ENCODE measurements at places on chromosomes 3 and 15.
A peak's percentile ranks its signal among the peaks of the same experiment; 100 is the strongest.

GRCh38 chr15:65460741-65461347 is 38.1 kb upstream of the IGDCC4 start:
- no peak for DNase-seq

GRCh38 chr15:79948761-79949160 is 22.2 kb downstream of the BCL2A1 start:
- DNase-seq = no peak

- peak; percentile 10 for DNase-seq
Measured at GRCh38 chr3:58568572-58569286, 8.5 kb downstream of the FAM107A start.

DNA sequence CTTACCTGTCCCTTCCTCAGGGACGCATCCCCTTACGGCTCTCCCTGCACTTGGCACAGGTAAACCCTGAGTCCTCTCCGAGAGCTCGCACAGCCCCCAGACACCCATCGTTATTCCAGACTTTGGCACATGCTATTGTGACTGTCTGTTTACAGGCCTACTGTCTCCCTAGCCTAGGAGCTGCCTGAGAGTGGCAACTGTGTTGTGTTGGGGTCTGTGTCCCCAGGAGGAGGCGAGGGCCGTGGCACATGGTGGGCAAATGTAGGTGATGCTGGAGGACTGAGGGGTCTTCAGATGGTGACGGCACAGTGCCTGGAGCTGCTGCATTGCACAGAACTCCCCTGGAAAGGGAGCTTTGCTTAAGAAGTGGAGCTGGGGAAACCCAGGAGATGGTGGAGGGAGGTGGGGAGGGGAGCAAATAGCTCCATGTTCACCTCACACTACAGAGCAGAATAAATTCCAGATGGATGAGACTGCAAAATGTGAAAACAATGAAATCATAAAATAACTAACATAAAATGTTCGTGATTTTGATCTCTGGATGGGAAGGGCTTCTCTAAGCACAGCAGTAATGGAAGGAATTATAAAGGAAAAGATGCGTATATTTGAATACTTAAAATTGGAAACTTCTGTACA is 96.5 kb downstream of the SMAD6 start:
- DNase-seq = no peak

DNA sequence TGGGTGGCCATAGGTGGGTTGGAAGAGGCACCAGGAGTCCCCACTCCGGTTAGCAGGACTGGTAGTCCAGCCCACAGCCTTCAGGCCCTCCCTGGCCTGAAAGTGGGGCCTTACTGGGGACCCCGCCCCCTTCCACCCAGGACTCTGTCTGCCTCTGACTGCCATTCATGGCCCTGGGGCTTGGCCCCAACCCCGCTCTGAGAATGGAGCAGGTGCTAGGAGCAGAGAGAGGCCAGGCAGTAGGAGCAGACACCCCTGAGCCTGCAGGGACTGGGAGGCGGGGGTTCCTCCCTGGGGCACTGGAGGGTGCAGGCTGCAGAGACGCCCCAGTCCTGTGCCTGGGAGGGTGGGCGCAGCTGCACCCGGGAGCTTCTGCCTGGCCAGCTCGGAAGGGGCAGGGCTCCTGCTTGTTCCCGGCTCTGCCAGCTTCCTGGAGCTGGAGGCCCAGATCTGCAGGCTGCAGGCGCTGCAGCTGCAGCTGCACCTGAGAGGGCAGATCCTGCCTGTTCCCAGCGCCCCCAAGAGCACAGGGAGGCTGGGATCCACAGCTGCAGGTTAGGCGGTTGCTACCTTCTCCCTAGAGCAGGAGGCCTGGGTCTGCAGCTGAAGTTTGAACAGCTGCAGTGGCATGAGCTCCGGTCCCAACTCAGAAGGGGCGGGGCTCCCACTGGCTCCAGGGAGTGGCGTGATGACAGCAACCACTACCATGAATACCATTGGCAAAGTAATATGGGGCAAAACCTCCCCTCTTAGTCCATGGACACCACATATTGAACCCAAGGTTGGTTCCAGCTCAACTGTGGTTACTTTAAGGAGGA is 194.7 kb downstream of the SQOR start:
- DNase-seq = no peak

GRCh38 chr3:38126121-38126892 is 10.6 kb downstream of the ACAA1 start:
- no peak for DNase-seq

GRCh38 chr15:76993114-76993725 is 1.7 kb upstream of the PSTPIP1 start:
- no peak for DNase-seq

- no peak for DNase-seq
Measured at GRCh38 chr3:147367676-147368075, 38.7 kb downstream of the ZIC4 start.

GRCh38 chr3:188310270-188310710 is 156.3 kb downstream of the LPP start:
- DNase-seq = no peak

DNA sequence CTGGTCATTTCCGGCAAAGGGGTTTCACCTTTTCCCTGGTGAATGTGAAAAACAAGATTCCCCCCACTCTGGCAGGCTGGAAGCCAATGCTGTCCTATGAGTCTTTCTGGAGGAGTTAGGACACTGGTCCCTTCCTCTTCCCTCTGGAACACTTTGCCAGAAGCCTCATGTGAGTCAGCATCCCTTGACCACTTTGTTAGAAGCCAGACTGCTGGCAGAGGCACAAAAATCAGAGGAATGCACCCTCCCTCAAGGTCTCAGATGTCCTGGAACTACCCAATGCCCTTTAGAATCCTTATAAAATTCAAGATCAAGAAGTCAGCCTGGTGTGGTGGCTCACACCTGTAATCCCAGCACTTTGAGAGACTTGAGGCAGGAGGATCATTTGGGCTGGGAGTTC is 26.6 kb downstream of the ITGB5 start:
- DNase-seq = no peak

DNA sequence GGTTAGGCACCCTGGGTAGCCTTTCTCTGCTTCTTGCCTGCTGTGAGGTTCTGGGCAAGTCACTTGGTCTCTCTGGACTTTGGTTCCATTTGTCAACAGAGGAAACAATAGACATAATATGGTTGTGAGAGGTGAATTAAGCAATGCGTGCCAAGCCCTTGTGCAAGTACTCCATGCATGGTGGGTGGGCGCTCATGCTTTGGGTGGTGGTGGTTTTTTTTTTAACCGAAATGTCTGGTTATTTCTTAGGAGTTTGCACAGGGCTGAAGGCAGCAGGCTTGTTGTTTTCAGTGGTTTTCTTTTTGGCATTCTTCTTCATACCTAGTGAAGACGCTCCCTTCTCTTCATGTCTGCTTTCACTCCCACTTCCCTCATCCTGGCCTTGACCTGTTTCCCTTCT is 84.2 kb upstream of the LRTM1 start:
- DNase-seq = no peak

GRCh38 chr15:79299126-79299840 is 11.6 kb upstream of the TMED3 start:
- DNase-seq = no peak

GRCh38 chr15:70698836-70699390 is 64.4 kb downstream of the UACA start:
- DNase-seq = no peak

DNA sequence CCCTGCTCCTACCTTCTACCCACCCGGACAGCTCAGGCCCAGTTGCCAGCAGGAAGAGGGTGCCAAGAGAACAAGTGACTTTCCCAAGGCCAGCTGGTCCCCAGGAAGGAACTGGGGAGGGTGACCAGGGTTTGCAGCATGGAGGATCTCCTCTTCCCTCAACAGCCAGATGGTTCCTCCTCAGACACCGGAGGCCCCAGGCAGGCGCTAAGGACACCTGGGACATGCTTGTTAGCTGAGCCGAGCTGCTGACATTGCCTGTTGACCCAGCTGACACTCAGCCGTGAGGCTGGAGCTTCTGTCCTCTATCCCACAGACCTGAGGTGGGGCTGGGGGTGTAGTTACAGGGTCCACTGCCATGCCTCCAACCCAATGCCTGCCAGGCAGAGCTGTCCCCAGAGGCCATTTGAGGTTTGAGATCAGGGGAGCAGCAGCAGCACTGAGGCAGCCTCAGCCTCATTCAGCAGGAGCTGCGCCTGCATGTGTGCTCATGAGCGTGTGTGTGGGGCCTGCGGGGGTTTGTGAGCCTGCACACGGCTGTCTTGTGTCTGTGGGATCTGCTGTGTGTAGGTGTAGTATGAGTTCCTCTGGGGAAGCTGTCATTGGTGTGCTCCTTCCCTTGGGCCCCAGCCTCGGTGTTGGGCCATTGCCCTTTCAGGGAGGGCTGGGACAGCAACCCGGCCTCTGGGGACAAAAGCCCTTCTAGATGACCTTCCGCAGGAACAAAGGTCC is 7.1 kb downstream of the CPLX3 start:
- DNase-seq = no peak

DNA sequence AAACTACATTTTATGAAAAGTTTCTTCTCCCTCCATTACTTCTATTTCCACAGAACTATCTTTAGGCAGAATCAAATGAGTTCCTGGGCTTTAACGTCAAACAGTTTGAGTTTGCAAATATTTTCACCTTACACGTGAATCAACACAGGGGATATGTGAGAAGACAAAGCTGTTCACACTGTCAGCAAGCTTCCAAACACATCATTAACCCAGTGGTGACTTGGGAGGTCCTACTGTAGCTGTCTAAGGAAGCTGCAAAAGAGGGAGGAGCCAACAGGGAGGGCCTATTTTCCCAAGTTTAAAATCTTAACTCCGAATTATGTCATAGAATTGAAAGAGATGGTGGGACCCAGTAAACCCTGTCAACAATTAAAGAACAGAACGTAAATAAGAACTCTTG is 337.8 kb upstream of the DNAJC19 start:
- no peak for DNase-seq

DNA sequence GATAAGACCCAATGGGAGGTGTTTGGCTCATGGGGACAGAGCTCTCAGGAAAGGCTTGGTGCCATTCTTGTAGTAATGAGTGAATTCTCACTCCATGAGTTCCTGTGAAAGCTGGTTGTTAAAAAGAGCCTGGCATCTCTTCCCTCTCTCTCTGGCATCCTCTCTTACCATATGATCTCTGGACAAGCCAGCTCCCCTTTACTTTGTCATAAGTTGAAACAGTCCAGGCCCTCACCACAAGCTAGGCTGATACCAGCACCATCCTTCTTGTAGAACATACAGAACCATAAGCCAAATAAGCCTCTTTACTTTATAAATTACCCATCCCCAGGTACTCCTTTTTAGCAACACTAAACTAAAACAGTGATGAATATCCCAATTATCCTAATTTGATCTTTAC is 166.9 kb upstream of the TMC3 start:
- no peak for DNase-seq

DNA sequence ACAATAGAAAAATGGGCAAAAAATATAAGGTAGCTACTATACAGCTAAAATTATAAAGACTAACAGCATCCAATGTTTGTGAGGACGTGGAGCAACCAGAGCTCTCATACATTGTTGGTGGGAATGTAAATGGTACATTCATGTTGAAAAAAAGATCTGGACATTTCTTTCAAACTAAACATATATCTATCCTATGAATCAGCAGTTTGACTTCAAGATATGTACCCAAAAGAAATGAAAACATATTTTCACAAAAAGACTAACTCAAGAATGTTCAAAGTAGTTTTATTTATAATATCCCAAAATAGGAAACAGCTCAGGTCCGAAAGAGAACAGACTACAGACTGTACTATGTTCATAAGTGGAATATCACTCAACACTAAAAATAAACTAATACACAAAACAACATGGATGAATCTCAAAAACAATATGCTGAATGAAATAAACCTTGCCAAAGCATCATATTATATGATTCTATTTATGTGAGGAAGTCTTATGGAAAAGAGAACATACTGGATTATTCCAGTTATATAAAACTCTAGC is 8.8 kb upstream of the TTBK2 start:
- no peak for DNase-seq

GRCh38 chr15:75023872-75024636 is 664 bp downstream of the PPCDC start:
- DNase-seq = no peak

DNA sequence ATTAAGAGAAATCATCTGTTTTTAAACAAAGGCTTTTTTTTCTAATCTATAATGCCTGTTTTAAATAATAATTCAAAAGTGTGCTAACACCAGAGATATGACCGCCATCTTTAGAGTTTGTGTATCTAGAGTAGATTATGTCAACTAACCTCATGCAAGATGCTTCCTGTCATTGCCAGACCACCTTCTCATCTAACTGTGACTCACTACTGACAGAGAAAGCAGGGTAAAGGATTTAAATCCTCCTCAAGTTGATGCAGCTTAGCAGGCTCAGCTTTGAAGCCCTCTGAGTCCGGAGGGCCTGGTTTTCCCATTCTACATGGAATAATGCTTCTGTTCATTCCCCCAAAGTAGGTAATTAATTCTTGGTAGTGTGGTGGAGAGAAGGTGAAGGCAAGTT is 108.5 kb downstream of the ECT2 start:
- DNase-seq = no peak

DNA sequence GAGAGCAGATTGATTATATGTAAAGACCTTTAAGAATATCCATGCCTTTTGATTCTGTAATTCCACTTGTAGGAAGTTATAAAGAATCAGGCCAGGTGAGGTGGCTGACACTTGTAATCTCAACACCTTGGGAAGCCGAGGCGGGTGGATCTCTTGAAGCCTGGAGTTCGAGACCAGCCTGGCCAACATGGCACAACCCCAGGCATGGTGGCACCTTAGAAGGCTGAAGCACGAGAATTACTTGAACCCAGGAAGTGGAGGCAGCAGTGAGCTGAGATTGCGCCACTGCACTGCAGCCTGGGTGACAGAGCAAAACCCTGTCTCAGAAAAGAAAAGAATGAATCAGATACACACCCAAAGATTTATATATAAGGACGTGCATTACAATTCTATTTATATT is 33.9 kb downstream of the HRH1 start:
- DNase-seq = no peak

GRCh38 chr3:98573181-98573728 is 20.2 kb downstream of the CPOX start:
- peak; percentile 33 for DNase-seq

DNA sequence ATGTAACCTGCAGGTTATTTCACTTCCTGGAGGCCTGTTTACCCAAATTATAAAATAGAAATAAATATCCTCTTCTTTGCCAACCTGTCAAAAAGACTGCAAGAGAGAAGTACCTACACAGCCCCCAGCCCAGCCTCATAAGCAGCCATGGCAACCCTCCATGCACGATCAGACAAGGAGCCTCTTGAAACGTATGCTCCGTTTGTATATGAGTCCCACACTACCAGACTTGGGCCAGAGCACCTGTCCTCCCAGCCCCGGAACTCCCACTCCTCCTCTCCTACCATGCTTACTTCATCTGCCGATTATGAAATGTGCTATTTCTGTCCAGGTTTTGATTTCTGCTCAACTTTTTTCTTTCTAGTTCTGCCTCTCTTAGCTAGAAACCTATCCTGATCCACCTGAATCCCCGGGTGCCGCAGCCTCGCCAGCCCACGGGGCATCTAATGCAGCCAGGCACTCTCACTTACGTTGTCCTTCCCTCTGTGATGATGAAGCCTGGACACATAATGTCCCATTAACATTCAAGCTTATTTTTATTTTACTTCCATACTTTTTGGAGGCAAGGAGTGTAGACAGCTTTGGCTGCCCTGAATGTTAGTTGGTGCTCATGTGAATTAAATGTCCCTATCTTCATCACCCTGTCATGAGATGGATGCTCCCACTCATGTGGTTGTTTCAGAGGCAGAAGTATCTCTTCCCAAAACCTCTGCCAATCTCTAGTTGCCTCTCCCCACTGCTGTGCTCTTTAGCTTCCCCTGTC is 73.8 kb downstream of the MB21D2 start:
- DNase-seq = no peak

GRCh38 chr15:63010386-63010785 is 32.2 kb upstream of the TPM1 start:
- no peak for DNase-seq
